Activated CD4-positive, alpha-beta T cell treated with anti-CD3 and anti-CD28 coated beads for 4 hours (primary cell): ENCODE measurements at places on chromosomes 2 and 18.

DNA sequence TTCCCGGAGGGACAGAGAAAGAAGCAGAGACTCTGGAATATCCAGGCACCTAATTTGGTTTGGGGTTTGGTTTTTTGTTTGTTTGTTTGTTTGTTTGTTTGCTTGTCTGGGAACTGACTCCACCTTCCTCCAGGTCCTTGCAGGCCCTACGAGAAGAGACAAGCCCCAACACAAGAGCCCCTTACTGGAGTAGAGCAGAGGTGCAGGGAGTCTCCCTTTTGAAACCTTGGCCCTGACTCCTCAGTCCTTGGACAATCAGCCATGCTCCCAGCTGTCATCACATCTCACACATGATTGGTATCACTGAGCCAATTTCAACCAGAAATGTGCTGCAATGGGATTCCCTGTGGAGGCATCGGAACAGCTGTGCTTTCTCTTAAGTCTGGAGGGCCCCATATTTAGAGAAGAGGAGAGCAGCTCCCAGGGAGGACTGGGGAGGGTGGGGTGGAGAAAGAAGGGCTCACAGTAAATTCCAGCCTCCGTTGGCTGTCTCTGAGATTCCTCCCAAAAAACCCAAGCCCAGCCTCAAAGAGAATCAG, 279.9 kb upstream of the NCKAP5 start:
- no peak for DNase-seq

DNA sequence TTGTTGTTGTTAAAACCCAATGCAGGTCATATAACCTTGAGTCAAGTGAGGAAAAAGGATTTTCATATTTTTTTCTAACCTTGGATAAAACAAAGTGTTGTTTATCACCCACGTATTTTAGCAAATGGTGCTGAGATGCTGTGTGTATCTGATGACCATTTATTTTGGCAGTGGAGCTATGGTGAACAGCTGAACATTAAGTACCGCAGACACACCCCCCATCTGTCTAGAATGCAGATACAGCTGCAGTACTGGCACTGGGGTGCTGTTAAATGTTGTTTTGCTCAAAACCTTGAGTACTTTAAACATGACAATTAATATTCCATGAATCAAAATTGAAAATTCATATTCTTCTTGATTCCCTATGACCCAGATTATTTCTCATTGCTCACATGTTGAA, 773.3 kb upstream of the SLC39A10 start:
- DNase-seq = no peak

- DNase-seq = no peak
Measured at GRCh38 chr2:197010200-197011020, 83.9 kb upstream of the PGAP1 start.

DNA sequence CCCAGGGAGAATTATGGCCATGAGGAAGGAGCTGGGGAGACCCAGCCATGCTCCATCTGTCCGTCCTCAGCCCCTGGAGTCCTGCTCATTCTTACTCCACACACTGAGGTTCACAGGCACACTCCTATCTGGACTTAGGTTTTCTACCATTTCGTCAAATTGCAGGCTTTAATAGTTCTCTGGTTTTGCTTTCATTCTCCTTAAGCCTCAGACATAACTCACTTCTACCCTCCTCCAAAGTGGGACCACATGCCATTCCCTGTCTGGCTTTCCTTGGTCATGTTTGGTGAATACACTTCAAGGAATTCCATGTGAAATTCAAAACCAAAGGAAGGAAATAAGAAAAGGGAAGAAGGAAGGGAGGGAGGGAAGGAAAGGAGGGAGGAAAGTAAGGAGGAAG, 115.7 kb downstream of the CMPK2 start:
- DNase-seq = no peak

- DNase-seq = no peak
Measured at GRCh38 chr2:206535260-206535986, 92.1 kb downstream of the ADAM23 start.

DNA sequence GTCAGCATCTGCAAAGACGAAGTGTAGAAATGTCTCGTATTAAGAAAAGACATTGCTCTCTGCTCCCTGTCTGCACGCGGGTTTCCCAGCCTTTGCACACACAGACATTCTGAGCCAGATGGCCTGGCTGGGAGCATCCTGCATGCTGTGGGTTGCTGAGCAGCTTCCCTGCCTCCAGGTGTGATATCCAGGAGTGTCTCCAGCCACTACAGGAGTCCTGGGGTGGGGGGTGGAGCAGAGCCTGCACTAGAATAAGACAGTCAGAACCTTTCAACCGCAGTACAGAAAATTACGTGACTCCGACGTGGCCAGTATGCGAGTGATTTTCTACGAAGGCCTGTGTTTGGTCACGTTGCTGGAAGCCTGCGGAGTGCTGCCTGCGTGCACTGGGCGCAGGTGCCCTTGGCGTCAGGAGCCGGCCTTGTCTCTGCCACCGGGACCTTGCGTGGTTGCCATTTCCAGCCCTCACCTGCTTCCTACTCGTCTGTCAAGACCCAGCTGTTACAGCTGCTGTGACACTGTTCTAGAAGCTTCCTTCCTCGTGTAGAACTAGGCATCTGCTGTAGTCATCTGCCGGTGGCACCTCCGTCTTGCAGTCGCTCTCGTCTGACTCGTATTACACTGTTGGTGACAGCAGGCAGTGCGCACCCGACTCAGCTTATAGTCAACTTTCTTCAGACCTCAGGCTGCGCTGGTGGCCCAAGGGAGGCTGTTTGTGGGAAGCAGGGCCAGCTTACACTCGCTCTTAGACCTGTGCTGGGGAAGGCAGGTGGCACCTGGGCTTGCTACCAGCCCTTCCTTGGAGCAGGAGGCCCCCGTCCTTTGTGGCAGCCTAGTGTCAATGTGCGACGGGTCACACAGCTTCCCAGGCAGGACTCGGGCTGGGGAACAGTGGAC, 11.2 kb downstream of the CTDP1 start:
- DNase-seq = no peak

DNA sequence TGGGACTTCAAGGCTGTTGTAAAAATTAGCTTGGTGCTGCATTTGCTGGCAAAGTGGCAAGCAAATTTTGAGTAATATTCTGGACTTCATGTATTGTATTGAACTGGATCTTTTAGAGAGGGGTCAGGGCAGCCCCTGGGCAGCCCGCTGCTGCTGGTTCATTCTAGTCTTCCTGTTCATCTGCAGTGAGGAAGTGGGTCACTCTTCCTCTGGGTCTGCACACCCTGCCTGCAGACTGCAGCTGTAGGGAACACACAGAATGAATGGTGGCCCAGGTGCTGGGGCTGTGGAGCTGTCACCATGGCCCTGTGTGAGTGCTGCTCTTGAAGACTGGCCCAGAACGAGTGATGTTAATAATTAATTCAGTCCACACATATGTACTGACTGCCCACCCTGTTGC, 9.4 kb downstream of the SH3RF3 start:
- DNase-seq = no peak

GRCh38 chr2:33589444-33589843, 9.7 kb downstream of the FAM98A start:
- no peak for DNase-seq

DNA sequence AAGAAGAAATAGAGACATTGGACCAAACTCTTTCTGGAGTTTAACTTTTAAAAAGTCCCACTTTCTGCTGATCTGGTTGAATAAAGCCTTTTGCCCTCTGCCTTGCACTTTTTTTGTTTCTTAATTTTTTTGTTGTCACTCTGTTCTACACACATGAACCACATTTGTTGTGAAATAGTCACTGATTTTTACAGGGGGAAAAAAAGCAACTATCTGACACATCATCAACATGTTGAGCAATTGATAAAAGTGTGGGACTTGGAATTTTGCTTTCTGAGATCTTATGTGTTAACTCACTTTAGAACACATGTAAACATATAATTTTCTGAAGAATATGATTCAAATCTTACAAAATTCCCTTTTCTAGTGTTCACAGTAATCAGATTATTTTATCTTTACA, 414.8 kb upstream of the FIGN start:
- DNase-seq = no peak

- DNase-seq = no peak
Measured at GRCh38 chr2:220336771-220337170, 709.3 kb downstream of the SLC4A3 start.

DNA sequence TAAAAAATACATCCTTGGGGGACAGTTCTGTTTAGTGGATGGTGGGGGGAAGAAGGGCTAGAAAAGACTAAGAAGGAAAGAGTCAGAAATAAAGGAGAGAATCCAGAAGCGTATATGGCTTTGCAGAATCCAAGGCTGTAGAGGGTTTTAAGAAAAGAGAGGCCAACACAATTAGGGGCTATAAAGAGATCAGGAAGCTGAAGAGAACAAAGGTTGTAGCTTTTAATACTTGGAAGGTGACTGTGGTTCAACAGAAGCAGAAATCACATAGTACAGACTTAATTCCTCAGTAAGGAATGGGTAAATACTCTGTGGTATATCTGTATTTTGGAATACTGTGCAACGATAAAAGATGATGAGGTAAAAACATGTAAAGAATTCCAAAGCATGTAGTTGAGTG, 286.4 kb downstream of the AGPS start:
- DNase-seq = no peak

DNA sequence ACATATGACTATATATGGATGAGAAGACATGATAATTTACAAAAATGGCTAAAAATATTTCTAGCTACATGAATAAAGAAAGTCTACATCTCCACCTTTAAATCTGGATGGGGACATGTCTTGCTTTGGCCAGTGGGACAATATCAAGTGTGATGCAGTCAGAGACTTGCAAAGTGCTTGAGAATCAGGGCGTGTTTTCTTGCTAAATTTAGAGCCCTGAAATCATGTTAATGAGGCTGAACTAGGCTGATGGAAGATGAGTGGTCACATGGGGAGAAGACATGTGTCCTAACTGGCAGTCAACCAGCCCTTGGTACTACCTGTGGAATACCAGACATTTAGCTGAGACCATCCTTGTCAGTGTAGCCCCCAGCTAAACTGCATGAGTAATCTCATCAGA, 278.5 kb upstream of the RGPD4 start:
- DNase-seq = no peak

- no peak for DNase-seq
Measured at GRCh38 chr2:224894356-224894755, 147.9 kb downstream of the DOCK10 start.

- DNase-seq = no peak
Measured at GRCh38 chr2:224850081-224850480, 133.9 kb upstream of the CCDC195 start.

GRCh38 chr2:118925476-118925875, 16.5 kb upstream of the MARCO start:
- DNase-seq = no peak

DNA sequence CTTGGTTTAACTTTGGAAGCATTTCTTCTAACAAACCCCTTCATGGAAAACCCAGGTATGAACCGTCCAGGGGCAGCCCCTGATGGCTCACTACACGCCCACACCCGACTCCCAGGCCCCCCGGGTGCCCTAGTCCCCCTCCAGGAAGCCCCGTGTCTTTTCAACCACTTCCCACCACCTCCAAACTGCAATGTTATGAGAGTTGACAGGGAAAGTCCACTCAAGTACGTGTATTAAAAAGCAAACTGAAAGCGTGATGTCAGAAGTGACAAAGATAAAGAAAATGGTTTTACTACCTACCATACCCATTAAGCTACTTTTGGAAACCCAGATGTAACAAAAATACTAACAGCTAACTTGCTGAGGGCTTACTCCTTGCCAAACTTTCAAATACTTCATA, 51.5 kb downstream of the L3MBTL4 start:
- no peak for DNase-seq

DNA sequence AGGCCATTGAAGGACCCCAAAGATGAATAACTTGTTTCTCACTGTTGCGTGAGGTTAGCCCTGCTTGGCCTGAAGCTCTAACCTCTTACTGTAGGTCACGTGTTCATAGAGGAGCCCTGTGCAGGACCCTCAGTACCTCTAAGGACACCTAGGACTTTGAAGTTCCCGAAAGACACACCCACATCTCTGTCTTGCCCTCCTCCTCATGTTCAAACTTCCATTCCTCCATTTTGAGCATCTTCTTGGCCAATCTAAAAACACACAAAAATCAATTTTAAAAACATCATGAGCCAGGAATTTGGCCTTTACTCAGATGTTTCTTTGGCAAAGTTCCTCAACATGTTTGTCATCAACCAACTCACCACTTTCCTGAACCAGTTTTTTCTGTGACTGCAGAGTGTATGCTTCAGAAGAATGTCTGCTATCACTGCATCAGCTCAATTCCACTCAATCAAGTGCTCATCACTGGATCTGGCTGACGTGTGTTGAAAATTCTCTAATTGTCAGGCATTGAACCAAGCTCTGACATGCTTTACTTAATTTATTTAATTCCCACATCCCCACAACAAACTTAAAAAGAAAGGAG, 101.6 kb downstream of the AP1S3 start:
- no peak for DNase-seq

DNA sequence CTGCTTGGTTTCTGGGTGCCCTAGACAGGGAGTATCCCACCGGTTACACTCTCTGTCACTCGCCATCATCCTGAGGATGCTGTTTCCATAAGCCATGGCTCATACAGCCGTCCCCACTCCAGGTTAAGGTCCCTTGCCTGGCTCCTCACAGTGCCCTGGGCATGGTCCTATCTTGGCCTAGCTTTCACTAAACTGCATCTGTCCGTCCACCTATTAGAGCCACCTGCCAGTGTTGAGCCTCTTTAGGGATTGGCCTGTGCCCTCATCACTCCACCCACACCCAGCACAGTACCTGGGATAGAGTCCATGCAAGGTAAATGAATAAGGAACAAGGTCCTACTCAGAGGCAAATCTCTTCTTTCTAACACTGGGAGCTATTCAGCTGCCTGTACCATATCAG, 320.1 kb downstream of the GBX2 start:
- no peak for DNase-seq
